Retinal pigment epithelial cell (primary cell): ENCODE measurements at places on chromosomes 16 and 17.

DNA sequence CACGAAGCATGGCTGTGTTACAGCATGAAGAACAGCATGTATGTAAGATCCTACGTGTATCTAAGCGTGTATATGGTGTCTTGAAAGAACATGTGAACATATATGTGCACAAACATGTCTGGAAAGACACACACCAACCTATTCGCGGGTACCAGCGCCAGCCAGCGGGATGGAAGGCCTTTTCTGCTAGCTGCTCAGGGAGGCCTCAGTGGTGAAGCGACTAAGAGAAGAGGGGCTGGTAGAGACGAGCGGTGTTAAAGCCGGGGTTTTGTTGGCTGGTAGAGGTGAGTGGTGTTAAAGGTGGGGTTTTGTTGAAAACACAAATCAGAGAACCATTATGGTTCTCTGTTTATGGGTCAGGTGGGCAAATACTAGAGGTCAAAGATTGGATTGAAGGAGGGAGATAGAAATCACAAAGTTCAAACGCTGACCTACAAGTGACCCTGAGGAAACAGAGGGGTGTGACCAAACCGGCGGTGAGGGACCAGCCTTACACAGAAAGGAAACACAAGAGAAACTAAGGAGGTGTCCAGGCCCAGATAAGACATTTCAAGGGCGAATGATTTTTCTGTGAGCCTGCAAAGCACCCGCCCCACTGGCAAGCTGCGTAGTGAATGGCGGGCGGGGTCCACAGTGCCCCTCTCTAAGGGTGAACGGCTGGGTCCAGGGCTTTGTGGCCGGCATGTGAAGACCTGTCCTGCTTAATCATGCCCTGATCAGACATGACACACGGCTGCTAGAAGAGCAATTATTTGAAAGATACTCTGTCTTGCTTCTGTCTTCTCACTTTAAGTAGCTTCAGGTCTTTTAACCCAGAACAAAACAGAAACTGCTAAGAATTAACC is 8.1 kb downstream of the ZCCHC14 start:
- DNase-seq = no peak

- no peak for DNase-seq
These were observed 15.5 kb downstream of the SNX11 start for GRCh38 chr17:48123111-48123510.

DNA sequence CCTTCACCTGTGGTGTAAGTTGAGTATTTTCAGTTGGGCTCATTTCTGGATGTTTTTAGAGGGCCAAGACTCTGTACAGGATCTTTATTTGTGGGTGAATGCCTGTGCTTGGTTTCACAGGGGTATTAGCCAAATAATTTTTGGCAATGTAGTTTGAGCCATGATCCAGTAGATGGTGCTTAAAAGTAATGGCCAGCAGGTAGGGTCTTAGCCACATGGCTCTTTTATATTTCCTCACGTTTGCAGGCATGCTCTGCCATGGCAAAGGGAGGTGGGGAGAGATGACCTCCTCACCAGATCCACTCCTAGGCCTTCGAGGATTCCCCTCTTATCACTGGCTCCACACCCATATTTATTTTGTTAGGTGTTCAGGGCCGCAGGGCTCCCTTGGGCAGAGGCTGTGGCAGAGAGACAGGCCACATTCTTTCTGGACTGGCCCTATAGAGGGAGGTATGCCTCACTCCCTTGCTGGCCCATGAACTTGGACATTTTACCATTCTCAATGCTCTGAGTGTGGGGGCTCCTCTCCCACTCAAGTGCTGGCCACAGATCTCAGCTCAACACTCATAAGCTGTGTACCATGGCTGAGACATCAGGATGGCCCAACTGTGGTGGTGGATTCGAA is 417.1 kb downstream of the XYLT1 start:
- no peak for DNase-seq

- no peak for DNase-seq
These were observed 49.0 kb downstream of the SOX9 start for GRCh38 chr17:72169823-72170222.

DNA sequence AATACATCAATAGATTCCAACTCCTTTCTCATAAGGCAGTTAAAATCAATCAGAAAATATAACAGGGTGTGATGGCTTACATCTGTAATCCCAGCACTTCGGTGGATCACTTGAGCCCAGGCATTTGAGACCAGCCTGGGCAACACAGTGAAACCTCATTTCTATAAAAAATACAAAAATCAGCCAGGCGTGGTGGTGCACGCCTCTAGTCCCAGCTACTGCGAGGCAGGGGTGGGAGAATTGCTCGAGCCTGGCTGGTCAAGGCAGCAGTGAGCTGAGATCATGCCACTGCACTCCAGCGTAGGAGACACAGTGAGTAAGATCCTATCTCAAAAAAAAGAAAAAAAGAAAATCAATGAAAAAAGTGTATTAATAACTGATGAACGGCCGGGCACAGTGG is 258.6 kb downstream of the NTN1 start:
- DNase-seq = no peak

- no peak for DNase-seq
These were observed 10.6 kb upstream of the TMIGD1 start for GRCh38 chr17:30344283-30345088.

- no peak for DNase-seq
These were observed 86.9 kb downstream of the FOXL1 start for GRCh38 chr16:86665319-86665675.

DNA sequence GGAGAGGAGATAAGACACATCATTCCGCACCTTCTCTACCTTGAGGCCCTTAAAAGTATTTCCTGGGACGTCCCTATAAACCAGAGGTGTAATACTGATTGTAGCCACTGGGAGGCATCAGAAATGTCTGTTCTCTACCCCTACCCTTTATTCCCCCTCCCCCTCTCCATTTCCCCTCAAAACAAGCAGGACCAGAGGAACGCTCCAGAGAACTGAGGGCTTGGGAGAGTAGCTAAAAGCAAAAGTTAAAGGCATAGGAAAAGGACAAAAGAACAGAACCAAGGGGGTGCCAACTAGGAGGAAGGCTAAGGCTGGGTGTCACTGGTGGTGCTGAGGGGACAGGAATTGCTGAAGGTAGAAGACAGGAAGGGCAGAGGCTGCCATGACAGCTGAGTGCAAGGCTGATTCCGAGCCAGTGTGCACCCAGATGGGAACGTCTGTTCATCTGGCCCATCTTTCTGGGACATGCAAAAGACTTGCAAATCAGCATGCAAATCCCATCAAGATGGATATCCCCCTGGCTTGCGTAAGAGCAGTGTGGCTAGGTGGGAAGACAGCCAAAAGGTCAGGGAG is 6.7 kb downstream of the CAMTA2 start:
- DNase-seq = no peak

GRCh38 chr17:62882878-62883277 is 74.8 kb upstream of the MARCHF10 start:
- DNase-seq = no peak

DNA sequence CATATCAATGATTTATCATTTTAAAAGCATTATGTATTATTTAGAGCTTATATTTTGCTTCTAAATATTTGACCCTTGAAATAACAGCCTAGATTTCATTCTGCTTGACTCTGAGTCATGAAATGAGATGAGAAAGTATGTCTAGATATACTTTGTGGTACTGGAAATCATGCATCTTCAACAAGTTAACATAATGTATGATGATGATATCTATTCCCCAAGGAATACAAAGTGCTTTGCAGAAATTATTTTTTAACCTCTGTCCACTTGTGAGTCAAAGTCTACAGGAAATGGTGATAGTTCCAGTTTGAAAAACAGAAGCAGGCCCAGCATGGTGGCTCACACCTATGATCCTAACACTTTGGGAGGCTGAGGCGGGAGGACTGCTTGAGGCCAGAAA is 36.1 kb downstream of the GOSR1 start:
- DNase-seq = no peak

DNA sequence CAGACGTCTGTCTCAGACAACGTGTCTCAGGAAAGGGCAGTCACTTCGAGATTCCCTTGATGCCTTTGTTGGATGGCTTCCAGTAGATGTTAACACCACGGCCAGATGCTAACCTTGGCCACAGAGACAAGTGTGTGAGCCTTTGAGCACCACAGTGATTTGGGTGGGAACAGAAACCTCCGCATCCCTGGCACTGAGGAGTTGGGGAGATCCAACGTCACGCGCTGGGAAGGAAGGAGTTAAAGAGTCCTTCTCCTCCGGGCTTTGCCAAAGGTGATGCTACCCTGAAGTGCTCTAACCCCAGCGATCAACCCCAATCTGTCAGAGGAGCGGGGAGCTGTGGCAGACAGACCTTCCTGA is 3.0 kb upstream of the ABR start:
- no peak for DNase-seq

GRCh38 chr17:65457183-65457582 is 104.3 kb downstream of the AXIN2 start:
- DNase-seq = no peak

DNA sequence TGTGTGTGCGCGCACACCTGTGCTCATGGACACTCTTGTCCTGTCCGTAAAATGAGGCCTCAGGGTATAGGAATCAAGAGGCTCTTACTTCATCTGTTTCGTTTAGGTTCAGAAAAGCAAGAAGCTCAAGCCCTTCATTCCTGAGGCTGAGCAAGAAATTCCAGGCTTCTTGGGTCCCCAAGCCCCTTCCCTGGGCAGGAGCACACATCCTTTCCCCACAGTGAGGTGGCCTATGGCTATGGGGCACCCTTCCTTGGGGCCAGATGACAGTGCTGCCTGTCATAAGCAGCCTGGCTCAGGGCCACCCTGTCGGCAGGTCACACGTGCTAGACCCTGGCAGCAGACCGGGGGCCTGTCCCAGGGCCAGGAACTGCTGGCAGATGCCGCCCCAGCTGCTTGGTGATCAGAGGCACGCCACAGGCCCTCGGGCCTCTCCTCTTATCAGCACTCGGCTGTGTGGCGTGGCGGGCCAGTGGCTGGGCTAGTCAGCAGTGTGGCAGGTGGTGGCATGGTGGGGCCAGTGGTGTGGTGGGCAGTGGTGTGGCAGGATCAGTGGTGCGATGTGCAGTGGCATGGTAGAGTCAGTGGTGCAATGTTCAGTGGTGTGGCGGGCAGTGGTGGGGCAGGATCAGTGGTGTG is 50.2 kb downstream of the NKD1 start:
- DNase-seq = no peak

DNA sequence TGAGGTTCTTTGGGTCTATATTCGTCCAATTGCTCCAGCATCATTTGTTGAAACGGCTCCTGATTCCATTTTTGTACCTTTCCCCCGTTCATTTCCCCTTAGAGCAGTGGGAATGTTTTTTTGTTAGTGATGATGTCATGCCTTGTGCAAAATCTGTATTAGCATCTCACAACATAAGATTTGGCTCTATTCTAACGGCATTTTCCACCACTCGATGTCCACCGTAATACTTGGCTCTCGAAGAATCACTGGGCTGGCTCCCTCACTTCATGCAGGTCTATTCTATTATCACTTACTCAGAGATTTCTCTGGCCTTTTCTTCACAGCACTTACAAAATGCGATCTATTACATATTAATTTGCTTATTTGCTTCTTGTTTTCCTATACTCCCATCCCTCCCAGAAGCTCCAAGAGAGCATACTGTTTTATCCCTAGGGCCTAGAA is 571 bp upstream of the NME1 start:
- DNase-seq = no peak

- DNase-seq = no peak
These were observed 18.4 kb downstream of the FBXO31 start for GRCh38 chr16:87365021-87365713.

DNA sequence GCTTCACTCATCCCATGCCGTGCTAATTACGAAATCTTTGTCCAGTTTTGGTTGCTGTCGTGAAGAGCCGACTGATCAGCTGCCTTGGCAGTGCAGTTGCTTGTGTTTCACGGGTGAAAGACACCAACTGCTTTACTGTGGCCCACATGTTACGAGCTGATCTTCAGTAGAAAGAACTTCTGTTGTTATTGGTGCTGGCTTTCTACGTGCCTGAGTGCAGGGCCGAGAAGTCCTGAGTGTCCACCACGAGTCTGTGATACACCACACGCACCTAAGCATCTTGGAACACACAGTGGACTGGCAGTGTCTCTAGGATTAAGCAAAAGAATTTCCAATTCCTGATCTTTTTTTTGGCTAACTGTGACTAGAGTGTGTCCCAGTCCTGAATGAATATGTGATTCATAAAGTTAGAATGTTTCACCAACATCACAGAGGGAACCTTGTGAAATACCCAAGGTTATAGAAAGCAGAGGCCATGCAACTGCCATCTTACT is 70.4 kb upstream of the CLEC18A start:
- DNase-seq = no peak

- no peak for DNase-seq
These were observed 54.1 kb downstream of the TOX3 start for GRCh38 chr16:52492789-52493357.

- no peak for DNase-seq
These were observed 2.0 kb upstream of the UNKL start for GRCh38 chr16:1416521-1416941.

DNA sequence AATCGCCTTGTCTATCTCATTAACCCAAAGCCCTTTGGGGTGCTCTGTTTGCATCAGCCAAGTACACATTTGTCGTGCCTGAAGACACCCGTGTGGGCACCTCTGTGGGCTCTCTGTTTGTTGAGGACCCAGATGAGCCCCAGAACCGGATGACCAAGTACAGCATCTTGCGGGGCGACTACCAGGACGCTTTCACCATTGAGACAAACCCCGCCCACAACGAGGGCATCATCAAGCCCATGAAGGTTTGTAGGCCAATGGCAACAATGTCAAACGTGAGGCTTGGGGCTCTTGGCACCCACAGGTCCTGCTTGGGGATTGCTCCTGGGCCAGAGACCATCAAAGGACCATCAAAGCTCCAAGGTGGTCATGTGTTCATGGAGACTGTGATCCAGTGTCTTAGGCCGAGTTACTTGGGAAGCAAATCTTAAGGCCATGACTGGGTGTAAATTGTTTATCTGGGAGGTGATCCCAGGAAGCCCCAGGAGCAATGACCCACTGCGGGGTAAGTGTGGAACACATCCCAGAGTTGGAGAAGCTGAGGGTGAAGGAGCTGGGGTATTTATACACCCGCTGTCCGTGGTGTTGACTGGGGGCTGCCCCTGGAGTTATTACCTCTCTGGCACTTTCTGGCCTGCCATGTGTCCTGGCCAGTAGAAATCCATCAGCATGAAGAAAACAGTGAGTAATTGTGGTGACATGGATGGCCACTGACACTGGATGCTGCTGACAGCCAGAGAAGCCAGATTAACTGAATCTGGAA is 24.0 kb downstream of the CDH5 start:
- no peak for DNase-seq
